ENCODE measurements at places on chromosomes 1 and 21.

DNA sequence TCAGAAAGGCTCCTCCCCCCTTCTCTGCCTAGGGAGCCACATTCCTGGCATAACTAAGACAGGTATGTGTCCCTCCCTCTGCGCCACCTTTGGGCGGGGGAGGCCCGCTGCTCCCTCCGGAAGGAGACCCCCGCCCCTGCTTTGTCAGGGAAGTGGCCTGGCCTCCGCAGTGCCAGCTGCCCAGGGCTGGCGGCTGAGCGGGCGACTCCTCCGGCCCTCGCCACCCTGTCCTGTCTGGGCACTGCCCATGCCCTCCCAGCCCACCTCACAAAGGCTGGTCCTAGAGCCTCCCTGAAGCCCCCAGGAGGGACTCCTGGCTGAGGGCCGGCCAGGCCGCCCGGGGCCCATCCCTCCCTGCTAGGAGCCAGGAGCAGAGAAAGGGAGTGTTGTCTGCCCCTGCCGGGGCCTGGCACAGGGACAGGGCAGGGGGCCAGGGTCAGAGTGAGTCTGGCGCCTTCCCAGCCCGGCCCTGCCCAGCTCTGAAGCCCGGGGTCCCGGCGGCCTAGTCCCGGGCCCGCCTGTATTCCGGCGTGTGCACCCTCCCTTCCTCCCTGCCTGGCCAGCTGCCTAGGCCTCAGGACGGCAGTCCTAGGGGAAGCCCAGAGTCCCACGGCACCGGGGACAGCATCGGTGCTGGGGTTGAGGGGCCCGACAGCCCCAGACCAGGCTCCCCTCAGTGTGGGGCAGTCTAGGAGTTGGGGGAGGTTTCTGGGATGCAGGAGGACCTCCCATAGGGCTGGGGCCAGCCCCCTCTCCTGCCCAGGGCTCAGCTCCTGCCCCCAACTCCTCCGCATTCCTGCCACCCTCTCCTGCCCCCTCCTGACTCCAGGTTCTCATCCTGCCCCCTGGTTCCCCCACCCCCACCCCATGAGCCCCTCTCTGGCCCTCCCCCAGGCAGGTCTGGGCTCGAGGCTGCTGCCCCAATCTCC is 5.1 kb downstream of the AGRN start:
- no peak for DNase-seq

GRCh38 chr1:55650444-55650843 is 435.3 kb upstream of the USP24 start:
- DNase-seq = no peak

DNA sequence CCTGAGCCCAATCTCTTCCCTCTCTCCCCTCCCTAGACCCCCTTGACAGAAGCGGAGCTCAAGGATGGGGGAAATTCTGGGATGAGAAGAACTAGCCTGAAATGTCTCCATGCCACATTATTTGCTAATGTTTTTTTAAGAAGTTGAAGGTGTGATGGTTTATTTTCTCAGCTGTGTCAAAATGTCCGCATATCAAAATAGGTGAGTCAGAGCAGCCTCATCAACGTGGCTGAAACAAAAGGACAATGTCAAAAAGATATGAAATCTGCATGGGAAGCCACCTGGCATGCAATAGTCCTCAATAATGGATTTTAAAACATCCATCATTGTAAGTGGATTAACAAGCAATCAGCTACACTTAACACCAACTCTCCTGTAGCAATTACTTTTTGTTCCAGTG is 101.4 kb downstream of the BEND5 start:
- DNase-seq = no peak

- DNase-seq = no peak
Observed at GRCh38 chr1:116515702-116516101, 55.1 kb downstream of the CD58 start.

DNA sequence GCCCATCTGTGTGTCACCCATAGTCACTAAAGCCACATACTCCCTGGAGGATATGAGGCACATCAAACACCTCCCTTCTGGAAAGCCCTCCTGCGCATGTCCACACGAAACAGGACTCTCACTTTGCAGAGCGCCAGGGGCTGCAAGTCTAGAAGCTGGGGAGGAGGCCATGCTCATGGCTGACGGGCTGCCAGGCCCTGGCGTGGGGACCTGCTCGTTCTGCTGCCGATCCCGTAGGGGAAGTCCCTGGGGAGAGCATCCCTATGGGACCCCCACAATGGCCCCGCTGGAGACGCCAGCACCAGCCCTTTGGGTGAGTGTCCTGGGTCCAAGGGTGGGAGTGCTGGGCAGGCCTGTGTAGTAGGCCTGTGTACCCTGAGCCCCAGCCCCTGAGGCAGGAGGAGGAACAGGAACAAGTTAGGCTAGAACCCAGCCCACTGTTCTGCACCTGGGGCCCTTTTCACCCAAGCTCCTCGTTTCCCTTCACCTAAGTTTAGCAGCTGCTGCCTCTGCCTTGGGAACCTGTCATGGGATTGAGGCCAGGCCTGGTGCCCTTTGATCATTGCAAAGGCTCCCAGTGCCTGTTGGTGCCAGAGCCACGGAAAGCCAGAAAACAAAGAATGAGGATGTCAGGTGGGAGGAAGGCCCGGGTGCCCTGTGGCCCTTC is 9.9 kb downstream of the FAM3B start:
- no peak for DNase-seq

DNA sequence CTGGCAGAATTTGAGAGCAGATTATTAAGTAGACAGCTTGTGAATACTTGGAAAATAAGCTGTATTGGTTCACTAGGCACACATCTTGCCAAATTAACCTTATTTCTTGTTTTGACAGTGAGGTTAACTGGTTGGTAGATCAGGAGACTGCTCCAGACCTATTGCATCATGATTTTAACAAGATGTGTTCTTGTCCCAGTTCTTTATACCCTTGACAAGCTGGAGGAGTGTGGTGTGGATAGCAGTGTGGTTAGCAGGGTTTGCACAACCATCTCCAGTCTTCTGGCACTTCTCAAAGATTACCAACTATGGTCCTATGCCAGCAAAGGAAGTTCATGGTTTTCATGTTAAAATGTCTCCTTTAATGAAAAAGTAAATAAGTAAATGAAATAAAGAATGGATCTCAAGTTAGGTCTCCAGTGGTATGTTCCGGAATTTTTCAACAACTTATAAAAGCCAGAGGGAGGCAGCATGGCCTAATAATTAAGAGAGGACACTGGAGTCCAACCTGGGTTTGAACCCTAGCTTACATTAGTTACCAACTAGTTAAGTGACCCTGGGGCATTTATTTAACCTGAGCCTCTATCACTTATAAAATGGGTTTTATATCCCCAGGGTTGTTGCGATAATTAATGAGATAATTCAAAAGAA is 34.1 kb downstream of the DDX20 start:
- DNase-seq = no peak

GRCh38 chr1:211551638-211552460 is 27.1 kb downstream of the SLC30A1 start:
- no peak for DNase-seq

All from activated T-cell treated with anti-CD3 and anti-CD28 coated beads for 1 hour (primary cell).